ENCODE measurements at places on chromosomes 1 and 21. TPM values are rescaled to one million over a fixed set of nuclear protein-coding genes. Genes with fewer than 3 reads are reported as not detected.

DNA sequence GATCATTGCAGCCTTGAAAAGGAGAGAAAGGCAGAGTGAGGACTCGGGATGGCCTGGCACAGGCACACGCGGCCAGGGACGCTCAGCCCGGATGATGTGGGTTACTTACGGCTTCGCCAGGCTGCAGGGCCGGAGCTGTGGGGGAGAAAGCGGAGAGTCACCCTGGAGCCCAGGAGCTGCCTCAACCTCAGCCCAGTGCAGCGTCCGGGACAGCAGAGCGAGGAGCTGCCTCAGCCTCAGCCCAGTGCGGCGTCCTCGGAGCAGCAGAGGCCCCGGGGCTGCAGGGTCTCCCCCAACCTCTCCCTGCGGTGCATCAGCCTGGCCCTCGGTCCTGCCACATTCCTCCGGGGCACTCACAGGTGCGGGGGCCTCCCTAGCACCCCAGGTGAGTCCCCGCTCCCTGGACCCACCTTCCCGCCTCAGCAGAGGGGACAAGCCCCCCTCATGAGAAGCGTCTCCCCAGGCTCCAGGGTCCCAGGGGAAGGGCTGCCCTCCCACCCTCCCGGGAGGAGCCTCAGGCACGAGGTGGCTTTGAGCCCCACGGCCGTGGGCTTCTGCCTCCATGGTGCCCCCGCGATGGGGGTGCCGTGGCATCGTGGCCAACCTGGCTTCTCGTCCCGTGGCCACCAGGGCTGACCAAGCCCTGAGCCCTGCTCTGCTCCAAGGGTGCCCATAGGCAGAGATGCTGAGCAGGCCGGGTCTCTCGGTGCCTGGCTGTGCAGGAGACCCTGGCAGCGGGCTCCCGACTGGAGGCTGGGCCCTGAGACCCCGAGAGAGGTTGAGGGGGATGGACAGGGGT lies 10.5 kb upstream of the RNF223 start:
- H3K4me1 ChIP-seq, result peaks cover 1% of the 10 kb centered on the region
- H3K36me3 ChIP-seq, result no peaks in the 10 kb centered on the region
- peak; percentile 7 for DNase-seq
- no peaks in the 10 kb centered on the region for H3K27me3 ChIP-seq

DNA sequence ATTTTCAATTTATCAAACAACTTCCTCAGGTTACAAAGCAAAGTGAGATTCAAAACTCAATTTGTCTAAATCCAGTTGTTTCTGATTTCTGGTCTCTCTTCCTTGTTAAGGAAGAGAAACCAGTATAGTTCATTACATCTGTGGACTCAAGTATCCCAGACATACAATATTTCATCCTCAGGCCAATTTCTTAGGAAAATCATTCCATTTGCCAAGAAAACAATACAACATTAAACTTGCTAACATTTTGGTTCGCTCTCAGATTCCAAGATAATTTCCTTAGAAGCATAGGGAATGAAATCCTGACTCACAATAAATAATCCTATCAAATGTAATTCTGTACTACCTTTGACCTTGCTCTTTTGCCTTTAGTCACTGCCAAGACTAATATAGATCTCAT lies 11.2 kb upstream of the TTLL7 start:
- no peak overlapping the region for H3K27ac ChIP-seq
- no peaks in the 10 kb centered on the region for H3K36me3 ChIP-seq
- H3K4me3 ChIP-seq, result no peak overlapping the region
- peaks cover 3% of the 10 kb centered on the region for H3K4me1 ChIP-seq

- no peaks in the 10 kb centered on the region for H3K36me3 ChIP-seq
- peaks cover 6% of the 10 kb centered on the region for H3K27me3 ChIP-seq
- no peak for DNase-seq
Observed at GRCh38 chr1:94068999-94069918, 51.7 kb downstream of the ABCA4 start.

DNA sequence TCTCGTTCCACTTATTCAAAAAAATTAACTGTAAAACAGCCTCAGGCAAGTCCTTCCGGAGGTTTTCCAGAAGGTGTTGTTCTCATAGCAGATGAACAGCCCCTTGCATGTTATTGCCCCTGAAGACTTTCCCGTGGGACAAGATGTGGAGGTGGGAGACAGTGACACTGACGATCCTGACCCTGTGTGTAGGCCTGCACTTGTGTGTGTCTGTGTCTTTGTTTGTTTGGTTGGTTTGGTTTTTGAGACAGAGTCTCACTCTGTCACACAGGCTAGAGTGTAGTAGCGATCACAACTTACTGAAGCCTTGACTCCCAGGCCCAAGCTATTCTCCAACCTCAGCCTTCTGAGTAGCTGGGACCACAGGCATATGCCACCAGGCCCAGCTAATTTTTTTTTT lies 12.6 kb downstream of the ETV3L start:
- no peak overlapping the region for H3K27ac ChIP-seq
- DNase-seq, result no peak
- H3K4me3 ChIP-seq, result no peak overlapping the region
- H3K27me3 ChIP-seq, result peaks cover 2% of the 10 kb centered on the region
- no peaks in the 10 kb centered on the region for H3K36me3 ChIP-seq

The XCL1 gene
- total RNA-seq, result 0.67 TPM

DNA sequence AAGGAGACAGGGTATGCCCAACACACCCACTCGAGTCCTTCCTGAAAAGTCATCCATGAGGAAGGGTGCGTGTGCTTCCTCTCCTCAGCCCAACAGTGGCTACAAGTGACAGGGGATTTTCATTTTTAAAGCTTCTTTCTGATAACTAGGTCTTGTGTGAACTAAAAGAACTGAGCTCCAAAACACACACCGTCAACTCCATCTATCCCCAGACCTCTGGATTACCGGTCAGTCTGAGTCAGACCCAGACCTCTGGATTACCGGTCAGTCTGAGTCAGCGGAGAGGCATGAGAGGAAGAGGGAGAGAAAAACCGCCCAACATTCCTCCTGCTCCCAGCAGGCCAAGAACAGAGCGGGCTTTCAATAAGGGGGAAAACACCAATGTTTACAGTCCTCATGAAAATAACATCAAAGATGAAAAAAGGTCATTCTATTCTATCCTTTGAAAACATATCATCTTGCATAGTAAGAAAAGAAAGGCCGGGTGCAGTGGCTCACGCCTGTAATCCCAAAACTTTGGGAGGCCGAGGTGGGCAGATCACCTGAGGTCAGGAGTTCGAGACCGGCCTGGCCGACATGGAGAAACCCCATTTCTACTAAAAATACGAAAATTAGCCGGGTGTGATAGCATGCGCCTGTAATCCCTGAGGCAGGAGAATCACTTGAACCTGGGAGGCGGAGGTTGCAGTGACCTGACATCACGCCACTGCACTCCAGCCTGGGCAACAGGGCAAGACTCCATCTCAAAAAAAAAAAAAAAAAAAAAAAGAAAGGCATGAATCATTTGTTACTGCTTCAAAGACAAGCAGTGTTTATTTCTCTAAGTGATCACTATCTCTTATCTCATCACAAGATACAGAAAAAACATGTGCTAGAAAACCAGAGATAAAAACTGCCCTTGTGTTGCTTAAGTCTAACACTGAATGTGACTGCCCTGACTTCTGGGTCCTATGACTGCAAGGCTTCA lies 3.4 kb downstream of the PTTG1IP start:
- peaks cover 79% of the 10 kb centered on the region for H3K4me1 ChIP-seq
- H3K4me3 ChIP-seq, result peak overlapping the region; percentile 7
- H3K27me3 ChIP-seq, result no peaks in the 10 kb centered on the region
- no peak for DNase-seq
- peak overlapping the region; percentile 67 for H3K27ac ChIP-seq
